ENCODE measurements at places on chromosomes 1 and 21.

DNA sequence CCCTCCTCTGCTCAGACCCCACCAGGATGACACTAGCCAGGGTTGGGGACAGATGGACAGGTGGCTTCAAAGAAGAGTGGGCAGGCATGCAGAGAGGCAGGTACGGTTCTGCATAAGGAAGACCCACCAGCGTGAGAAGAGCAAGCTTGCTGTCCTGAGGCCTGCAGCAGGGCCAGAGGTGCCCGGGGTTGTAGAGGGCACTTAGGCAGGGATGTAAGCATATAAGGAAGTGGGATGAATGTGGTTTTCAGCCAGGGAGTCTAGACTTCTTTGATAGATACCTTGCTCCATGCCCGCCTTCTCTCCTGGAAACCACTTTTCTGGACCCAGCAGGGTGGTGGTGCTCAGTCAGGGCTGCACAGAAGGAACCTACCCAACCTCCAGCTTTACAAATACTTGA is 1.4 kb downstream of the TTC39A start:
- H3K36me3 ChIP-seq = no peaks in the 10 kb centered on the region
- peaks cover 41% of the 10 kb centered on the region for H3K4me1 ChIP-seq
- DNase-seq = no peak
- H3K27ac ChIP-seq = peak overlapping the region; percentile 43
- H3K4me3 ChIP-seq = peak overlapping the region; percentile 66

DNA sequence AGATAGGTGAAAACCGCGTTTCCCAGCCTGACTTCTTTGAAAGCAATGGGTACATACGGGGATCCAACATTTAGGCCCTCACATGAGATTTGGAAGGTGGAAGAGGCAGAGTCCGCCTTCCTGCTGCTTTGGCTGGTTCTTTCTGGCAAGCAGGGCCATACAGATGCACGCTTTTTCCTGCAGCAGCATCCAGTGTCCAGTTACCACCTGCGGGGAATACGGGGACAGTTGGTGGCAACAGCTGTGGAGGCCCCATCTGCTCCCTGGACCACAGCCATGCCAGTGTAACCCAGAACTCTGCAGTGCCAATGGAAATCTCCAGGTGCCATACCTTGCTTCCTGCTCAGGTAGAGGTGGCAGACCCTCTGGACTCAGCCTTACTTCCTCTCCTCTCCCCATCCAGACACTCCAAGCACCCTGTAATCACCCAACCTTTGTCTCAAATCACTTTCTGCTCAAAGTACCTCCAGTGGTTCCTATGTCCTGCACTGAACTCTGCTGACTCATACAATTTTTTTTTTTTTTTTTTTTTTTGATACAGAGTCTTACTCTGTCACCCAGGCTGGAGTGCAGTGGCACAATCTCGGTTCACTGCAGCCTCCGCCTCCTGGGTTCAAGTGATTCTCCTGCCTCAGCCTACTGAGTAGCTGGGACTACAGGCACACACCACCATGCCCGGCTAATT is 68.3 kb downstream of the SLC16A1 start:
- H3K27ac ChIP-seq = no peak overlapping the region
- DNase-seq = no peak
- H3K4me1 ChIP-seq = peaks cover 1% of the 10 kb centered on the region

- no peak overlapping the region for H3K27ac ChIP-seq
- H3K27me3 ChIP-seq = peaks cover 4% of the 10 kb centered on the region
- peaks cover 8% of the 10 kb centered on the region for H3K4me1 ChIP-seq
- no peaks in the 10 kb centered on the region for H3K36me3 ChIP-seq
These were observed 25.8 kb downstream of the RRP1 start for GRCh38 chr21:43815107-43815613.

DNA sequence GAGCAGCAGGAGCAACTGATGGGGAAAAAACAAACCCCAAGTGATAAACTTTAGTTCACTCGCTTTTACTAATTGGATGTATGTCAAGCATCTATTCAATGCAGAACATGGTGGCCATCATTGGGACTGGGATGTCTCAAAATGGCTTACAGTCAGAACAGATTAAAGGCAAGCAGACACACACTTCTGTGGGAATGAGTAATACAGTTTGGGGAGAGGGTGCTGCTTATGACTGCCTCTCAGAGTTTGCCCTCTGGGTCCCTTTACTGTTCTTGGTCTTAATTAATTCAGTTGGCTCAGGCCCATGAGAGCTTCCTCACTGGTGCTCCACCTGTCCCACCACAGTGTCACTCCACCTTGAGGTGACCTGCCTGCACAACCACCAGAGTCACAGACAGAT is 119.5 kb downstream of the TBX19 start:
- no peaks in the 10 kb centered on the region for H3K36me3 ChIP-seq
- H3K4me3 ChIP-seq = no peak overlapping the region
- no peaks in the 10 kb centered on the region for H3K27me3 ChIP-seq
- no peak overlapping the region for H3K27ac ChIP-seq
- peaks cover 29% of the 10 kb centered on the region for H3K4me1 ChIP-seq
- no peak for DNase-seq

GRCh38 chr1:156926175-156926574 is 5.7 kb downstream of the LRRC71 start:
- peaks cover 20% of the 10 kb centered on the region for H3K4me1 ChIP-seq
- H3K36me3 ChIP-seq = no peaks in the 10 kb centered on the region
- no peak for DNase-seq
